Brain pericyte (primary cell): ENCODE measurements at places on chromosomes 5 and 9.

- DNase-seq = peak; percentile 96
Measured at GRCh38 chr5:10601246-10602030, 37.6 kb downstream of the ANKRD33B start.

DNA sequence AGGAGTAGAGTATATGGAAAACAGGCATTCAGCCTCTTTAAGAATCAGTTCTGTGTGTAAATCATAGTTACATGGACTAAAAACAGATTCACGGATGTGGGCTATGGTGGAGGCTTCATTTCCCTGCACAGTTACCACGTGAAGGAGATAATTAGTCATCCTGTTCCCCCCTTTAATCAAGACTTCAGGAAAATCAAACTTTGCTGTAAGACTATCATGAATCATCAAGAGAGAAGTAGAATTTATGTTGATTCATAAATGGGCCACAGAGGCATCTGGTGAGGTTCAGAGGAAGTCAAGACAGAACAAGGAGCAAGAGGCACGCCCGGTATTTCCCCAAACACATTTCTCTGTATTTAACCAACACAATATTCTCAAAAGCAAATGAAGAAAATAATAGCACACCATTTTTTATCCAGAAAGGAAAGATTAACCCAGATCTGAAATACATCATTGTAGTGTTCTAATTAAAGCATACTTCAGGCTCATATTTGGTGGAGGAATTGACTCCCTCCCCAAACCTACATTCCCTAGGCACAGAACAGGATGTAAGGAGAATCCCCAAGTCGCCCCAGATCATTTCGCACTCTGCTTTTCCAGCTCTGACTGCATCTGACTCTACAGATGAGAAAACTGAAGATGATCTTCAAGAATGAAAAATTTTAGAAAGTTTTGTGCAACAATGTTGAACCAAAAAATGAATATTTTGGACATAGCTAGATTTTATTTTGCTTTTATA is 175.8 kb upstream of the GAS1 start:
- DNase-seq = no peak

DNA sequence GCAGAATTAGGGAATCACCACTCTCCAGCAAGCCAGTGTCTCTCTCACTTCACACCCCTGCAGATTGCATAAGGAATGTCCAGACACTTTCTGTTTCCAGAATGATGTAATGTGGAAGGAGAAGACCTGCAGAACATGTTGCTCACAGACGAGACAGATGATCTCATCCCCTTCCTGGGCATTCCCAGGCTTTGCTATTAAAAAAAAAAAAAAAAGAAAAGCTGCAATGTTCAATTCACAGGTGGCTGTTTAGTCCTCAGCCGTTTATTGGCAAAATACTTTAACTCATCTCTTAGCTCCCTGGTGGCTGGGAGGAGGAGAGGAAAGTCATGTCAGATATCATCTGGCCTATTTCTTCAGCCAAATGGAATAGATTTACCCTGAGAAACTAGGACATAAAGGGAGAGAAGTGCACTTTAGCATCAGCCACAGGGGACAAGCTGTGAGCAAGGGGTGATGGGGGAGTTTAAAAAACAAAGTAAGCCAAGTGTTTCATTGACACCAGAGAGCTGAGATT is 95.9 kb upstream of the TNC start:
- no peak for DNase-seq

GRCh38 chr5:76867038-76867437 is 17.2 kb downstream of the S100Z start:
- no peak for DNase-seq

DNA sequence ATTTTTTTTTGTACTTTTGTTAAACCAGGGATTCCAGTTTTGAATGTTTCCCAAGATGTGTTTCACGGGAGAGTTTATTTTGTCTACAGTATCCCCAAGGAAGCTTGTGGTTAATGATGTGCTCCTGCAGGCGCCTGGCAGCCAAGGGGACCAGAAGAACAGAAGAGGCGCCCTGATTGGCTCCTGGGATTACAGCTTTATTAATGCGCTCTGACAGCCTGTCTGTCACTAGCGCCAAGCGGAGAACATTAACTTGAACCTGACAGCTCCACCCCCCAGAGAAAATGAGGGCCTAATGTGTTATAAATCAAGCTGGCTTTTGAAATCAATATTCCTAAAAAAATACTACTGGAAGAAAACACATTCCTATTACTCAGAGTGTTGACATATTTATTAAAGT is 5.0 kb upstream of the FBXL7 start:
- no peak for DNase-seq

GRCh38 chr9:36136894-36137391 is 410 bp downstream of the GLIPR2 start:
- DNase-seq = no peak

- no peak for DNase-seq
Measured at GRCh38 chr9:7108936-7109335, 351.2 kb downstream of the KDM4C start.

- no peak for DNase-seq
Measured at GRCh38 chr5:102753889-102754766, 977 bp upstream of the PAM start.

- no peak for DNase-seq
Measured at GRCh38 chr9:111438541-111439235, 45.5 kb downstream of the ECPAS start.

GRCh38 chr5:129904102-129904666 is at the start of gene CHSY3:
Gene CHSY3 (plus strand): TSS chr5:129904465.
- no peak for DNase-seq

DNA sequence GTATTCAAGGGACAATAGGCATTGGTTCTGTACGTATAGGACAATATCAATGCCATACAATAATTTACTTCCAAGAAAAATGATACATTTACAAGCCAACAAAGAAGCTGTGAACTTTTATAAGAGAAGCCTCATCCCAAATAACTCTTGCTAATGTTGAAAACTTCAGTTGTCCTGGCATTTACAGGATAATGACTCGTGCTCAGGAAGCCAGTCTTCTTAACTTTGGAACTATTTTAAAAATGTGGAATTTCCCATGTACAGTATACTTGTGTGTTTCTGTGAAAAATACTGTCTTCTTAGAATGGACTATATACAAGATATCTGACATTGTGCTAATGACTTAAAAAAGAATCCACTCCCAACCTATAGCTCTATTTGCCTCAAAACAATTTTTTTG is 1479.3 kb upstream of the CDH9 start:
- DNase-seq = no peak

DNA sequence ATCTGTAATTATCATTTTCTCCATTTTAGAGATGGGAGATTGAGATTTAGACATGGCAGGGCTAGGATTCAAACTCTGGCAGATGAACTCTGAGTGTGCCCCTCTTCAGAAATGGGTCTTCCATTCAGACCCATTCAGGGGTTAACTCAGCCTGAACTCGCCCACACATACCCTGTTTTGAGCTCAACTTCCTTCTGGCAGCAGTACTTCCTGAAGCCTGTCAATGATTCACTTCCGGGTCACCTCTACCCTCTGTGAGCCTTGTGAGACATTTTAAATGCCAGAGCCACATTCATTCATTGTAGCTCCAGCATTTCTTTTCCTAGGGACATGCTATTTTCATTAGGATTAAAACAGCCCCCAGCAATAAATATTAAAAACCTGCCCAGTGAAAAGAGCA is 209.3 kb upstream of the SLC24A2 start:
- DNase-seq = no peak

GRCh38 chr5:147391781-147392180 is 118.1 kb downstream of the DPYSL3 start:
- DNase-seq = no peak

GRCh38 chr5:120446901-120447300 is 17.2 kb upstream of the PRR16 start:
- no peak for DNase-seq

- no peak for DNase-seq
Measured at GRCh38 chr5:172701291-172701656, 60.2 kb downstream of the NEURL1B start.

DNA sequence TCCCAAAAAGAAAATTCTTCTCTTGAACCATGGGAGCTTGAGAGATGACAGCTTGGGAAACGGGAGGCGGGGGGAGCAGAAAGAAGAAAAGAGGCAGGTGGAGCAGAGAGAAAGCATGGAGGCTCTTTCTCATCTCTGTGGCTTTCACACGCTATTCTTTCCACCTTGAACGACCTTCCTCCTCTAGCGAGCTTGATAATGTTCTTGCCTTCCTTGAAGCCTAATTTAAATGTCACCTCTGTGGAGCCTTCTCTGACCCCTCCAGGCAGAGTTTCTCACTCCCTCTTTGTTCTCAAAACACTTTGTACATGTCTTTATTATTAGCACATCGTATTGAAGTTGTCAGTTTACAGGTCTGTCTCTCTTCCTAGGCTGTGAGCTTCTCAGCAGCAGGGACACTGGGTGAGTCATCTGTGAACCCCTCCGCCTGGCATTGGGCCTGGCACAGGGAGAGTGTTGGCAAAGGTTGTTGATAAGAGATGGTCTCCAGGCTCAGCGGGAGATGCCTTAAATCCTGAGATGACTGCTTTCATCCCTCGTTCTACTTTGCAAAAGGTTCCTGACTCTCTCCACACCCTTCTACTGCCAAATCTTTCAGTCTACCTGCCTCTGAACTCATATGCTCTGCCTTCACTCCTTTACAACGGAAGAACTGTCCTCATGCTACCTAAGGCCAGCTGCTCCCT is 14.1 kb upstream of the STRBP start:
- DNase-seq = no peak

- DNase-seq = no peak
Measured at GRCh38 chr9:107976767-107977166, 487.2 kb upstream of the KLF4 start.

GRCh38 chr9:24245988-24246387 is 299.7 kb downstream of the IZUMO3 start:
- no peak for DNase-seq

DNA sequence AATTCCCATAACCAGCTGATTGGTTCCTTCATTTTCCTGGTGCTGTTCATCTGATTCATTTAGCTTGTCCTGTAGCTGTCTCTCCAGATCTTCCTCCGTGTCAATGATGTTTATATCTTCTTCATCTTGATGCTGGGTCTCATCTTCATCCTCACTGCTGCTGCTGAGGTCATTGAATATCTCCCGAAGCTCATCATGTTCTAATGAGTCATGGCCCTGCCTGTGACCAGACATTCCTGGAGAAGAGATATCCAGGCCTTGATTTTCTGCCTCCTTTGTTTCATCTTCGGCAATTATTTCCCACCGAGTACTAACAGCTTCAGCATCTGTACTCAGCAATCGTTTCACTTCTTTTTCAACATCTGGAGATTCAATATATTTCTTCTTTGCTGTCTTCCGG is 1.4 kb downstream of the TAF7 start:
- no peak for DNase-seq

DNA sequence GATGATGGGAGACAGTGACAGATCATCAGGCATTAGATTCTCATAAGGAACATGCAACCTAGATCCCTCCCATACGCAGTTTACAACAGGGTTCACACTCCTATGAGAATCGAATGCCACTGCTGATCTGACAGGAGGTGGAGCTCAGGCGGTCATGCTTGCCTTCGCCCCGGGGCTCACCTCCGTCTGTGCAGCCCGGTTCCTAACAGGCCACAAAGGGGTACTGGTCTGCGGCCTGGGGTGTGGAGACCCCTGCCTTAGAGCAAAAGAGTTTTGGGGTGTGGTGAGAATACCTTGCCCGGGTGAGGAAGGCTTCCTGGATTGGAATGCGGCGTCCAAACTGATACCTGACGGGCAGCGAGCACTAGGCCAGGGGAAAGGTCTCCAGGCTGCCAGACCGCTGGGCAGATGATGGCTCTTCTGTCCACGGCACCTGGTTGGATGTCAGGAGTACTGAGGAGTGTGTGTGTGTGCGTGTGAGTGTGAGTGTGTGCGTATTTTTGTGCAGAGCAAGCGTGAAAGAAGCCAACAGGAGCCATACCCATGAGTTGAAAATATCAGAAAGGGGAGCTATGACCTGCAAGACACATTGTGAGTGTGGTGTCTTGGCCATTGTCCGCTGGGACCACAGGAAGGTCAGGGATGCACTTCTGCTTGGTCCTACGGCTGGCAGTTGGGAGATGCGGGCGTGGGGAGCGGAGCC is 55.4 kb downstream of the ACER2 start:
- no peak for DNase-seq

DNA sequence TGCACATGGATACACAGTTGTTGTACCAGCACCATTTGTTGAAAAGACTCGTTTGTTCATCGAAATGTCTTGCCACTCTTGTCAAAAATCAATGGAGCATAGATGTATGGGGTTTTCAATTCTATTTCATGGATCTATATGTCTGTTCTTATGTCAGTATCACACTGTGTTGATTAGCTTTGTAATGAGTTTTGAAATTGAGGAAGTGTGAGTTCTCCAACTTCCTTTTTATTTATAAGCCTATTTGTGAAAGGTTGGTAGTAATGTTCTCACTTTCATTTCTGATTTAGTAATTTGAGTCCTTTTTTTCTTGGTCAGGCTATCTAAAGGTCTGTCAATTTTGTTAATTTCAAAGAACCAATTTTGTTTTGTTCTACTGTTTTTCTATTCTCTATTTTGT is 26.1 kb downstream of the ZNF510 start:
- DNase-seq = no peak

GRCh38 chr5:148825716-148826052 is 727 bp upstream of the ADRB2 start:
- no peak for DNase-seq

DNA sequence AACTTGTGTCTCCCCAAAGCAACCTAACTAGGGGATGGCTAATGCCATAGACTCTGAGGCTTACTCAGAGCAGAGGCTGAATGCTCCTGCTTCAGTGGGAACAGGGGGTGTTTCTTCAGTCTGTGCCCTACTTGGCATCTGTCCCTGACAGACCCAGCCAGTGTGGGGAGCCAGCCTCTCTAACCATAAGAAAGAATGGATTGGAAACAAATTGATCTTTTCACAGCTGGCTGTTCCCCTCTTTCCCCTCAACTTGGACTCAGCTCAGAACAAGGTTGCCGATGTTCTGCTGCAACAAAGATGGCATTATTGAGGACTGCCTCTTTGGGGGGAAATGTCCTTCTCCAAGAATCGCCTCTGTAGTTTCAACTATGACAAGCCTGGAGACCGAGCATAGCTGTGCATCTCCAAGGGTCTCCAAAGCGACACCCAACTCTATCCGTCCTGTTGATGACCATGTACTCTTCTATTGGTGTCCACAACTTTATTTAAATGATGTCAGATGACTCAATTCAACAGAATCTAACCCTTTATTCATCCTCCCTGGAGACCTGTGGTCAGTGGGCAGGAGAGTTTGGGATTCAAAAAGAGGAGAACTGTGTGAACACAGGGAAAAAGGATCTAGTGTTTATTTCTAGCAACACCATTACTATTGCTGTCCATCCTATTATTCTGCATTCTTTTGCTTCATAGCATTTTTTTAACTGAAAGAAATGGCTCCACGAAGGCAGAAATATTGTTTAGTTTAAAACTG is 24.7 kb upstream of the TNC start:
- DNase-seq = no peak

GRCh38 chr5:14357851-14358250 is 214.7 kb downstream of the TRIO start:
- DNase-seq = no peak

GRCh38 chr5:90549729-90550275 is 8.8 kb upstream of the ADGRV1 start:
- no peak for DNase-seq
